Tibial nerve (tissue), 4 donors: ENCODE measurements at places on chromosomes 6 and 20. TPM values are rescaled to one million over a fixed set of nuclear protein-coding genes. Genes with fewer than 3 reads are reported as not detected.

The BMP7 gene
- total RNA-seq, result 12.7 TPM

DNA sequence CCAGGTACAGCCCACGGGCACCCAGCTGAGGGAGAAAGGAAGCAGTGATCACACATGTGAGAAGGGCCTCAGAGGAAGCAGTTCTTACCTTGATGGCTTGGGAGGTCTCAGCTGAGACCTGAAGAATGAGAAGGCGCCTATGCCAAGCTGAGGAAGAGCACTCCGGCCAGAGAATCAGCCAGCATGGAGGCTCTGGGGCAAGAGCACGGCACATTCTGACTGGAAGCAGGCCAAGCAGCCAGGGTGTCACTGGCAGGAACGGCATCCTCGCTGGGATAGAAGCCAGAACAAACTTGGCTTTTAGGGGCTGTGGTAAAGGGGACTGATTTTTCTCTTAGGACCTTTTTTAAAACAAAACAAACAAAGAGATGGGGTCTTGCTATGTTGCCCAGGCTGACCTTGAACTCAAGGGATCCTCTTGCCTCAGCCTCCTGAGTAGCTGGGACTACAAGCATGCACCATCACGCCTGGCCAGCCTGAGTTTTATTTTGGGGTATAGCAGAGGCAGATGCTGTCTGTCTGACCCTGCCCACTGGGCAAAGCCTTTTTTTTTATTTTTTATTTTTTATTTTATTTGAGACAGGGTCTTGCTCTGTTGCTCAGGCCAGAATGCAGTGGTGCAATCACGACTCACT lies 17.6 kb downstream of the GHRH start:
- no peaks in the 10 kb centered on the region for H3K27me3 ChIP-seq
- no peak for DNase-seq
- H3K4me1 ChIP-seq, result no peaks in the 10 kb centered on the region

GRCh38 chr20:50127587-50128519 lies 14.9 kb upstream of the UBE2V1 start:
- no peaks in the 10 kb centered on the region for H3K36me3 ChIP-seq
- no peak overlapping the region for H3K27ac ChIP-seq
- no peaks in the 10 kb centered on the region for H3K27me3 ChIP-seq
- no peak for DNase-seq
- H3K4me3 ChIP-seq, result no peak overlapping the region

GRCh38 chr20:49230021-49230420 lies 10.8 kb downstream of the DDX27 start:
- H3K4me1 ChIP-seq, result no peaks in the 10 kb centered on the region
- no peak overlapping the region for H3K4me3 ChIP-seq
- H3K36me3 ChIP-seq, result peaks cover 27% of the 10 kb centered on the region
- H3K27me3 ChIP-seq, result no peaks in the 10 kb centered on the region
- DNase-seq, result no peak
- peak overlapping the region; percentile 7 for H3K27ac ChIP-seq

- H3K4me1 ChIP-seq, result no peaks in the 10 kb centered on the region
- H3K36me3 ChIP-seq, result no peaks in the 10 kb centered on the region
- H3K27ac ChIP-seq, result no peak overlapping the region
- no peaks in the 10 kb centered on the region for H3K27me3 ChIP-seq
- DNase-seq, result no peak
These were observed 72.7 kb upstream of the RCAN2 start for GRCh38 chr6:46563924-46564323.

The FILIP1 gene
- 14.4 TPM for total RNA-seq

GRCh38 chr20:37347891-37348791 lies 2.2 kb downstream of the SRC start:
- H3K27ac ChIP-seq, result no peak overlapping the region
- H3K4me1 ChIP-seq, result peaks cover 27% of the 10 kb centered on the region
- H3K27me3 ChIP-seq, result no peaks in the 10 kb centered on the region
- H3K36me3 ChIP-seq, result peaks cover 28% of the 10 kb centered on the region
- H3K4me3 ChIP-seq, result no peak overlapping the region
- no peak for DNase-seq

DNA sequence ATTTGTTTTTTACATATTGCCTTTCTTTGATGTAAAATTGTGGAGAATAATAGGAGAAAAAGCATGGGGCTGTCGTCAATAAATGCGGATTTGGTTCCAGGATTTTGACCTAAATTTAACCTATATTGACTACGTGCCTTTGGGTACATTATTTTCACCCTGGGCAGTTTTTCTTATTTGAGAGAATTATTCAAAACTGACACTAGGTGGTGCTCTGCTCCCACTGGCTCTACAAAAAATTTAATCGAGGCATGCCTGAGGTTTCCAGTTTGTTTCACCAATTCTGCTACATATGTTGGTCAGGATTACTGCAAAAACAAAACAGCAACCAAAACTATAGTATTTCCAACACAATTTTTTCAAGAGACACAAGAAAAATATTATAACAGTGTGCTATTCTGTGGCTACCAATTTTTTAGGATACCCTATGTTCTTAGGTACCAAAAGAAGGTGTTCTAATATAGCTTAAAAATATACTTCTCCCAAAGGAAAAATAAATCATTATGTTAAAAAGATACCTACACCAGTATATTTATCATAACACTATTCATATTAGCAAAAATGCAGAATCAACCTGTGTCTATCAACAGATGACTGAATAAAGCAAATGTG lies 48.6 kb upstream of the FABP7 start:
- H3K4me3 ChIP-seq, result no peak overlapping the region
- no peaks in the 10 kb centered on the region for H3K36me3 ChIP-seq
- H3K27me3 ChIP-seq, result no peaks in the 10 kb centered on the region
- no peak for DNase-seq

The SMLR1 gene
- total RNA-seq, result not detected

GRCh38 chr6:16831136-16831535 lies 69.9 kb upstream of the ATXN1 start:
- DNase-seq, result no peak
- no peaks in the 10 kb centered on the region for H3K27me3 ChIP-seq
- no peaks in the 10 kb centered on the region for H3K4me1 ChIP-seq
- no peak overlapping the region for H3K4me3 ChIP-seq
- no peak overlapping the region for H3K27ac ChIP-seq

GRCh38 chr6:34531580-34532201 lies 24.4 kb downstream of the SPDEF start:
- peak overlapping the region; percentile 62 for H3K27ac ChIP-seq
- peak; percentile 72 for DNase-seq
- H3K4me3 ChIP-seq, result no peak overlapping the region
- peaks cover 9% of the 10 kb centered on the region for H3K4me1 ChIP-seq
- no peaks in the 10 kb centered on the region for H3K27me3 ChIP-seq

The IL17F gene
- not detected for total RNA-seq

GRCh38 chr6:137033828-137034227 lies 10.9 kb downstream of the IL20RA start:
- H3K27me3 ChIP-seq, result no peaks in the 10 kb centered on the region
- no peaks in the 10 kb centered on the region for H3K36me3 ChIP-seq
- H3K4me3 ChIP-seq, result no peak overlapping the region
- no peak for DNase-seq
- no peaks in the 10 kb centered on the region for H3K4me1 ChIP-seq

DNA sequence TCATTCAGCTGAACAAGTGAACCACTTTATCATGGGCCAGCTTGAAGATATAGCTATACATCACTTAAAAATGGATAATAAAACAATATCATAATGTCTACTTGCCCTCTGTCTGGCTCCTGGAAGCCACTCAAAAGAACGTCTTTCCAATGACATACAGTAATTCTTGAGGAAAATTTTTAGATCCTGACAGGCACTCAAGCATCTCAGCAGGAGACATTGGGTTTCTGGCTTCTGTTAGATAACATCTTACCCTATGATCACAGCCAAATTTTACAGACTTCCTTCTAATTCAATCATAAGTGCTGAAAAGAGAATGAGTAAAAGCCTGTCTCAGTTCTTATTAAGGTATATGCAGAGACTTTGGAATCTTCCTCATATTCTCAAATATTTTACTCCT lies 330 bp downstream of the CGA start:
- no peak for DNase-seq
- no peak overlapping the region for H3K4me3 ChIP-seq
- H3K27me3 ChIP-seq, result no peaks in the 10 kb centered on the region
- H3K27ac ChIP-seq, result no peak overlapping the region
- no peaks in the 10 kb centered on the region for H3K4me1 ChIP-seq

The OXT gene
- not detected for total RNA-seq

- no peak overlapping the region for H3K27ac ChIP-seq
- no peak for DNase-seq
- peaks cover 49% of the 10 kb centered on the region for H3K36me3 ChIP-seq
- H3K27me3 ChIP-seq, result no peaks in the 10 kb centered on the region
- no peak overlapping the region for H3K4me3 ChIP-seq
These were observed 5.1 kb downstream of the BLOC1S5 start for GRCh38 chr6:8059129-8059528.

The LY6G6C gene
- total RNA-seq, result not detected

DNA sequence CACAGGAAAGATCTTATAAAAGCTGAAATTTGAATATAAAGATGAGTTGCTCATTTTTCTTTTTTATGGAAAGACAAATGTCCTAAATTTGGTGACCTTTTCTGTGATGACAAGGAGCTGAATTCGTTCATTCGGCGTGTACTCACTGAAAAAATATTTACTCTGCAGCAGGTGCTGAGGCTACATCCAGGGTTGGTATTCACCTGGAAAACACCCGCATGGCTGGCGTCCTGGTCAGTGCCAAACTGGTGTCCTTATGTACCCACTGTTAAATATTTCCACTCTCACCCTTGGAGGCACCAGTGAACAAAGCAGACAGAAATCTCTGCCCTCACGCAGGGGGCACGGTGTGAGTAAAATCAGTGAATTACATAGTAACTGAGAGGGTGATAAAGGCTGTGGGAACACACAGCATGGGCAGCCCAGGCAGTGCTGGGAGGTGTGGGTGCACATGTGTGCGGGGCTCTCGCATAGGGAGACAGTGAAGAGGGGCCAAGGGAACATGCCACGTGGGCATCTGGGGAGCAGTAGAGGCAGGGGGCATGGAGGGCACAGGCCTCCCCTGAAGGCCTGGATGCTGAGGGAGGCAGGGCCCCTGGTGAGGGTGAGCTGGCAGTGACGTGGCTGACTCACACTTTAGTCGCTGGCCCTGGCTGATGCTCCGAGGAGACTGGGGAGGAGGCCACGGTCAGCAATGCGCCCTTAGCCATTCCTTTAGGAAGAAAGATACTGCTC lies 89.7 kb downstream of the INSM1 start:
- H3K36me3 ChIP-seq, result peaks cover 37% of the 10 kb centered on the region
- DNase-seq, result no peak
- H3K27ac ChIP-seq, result no peak overlapping the region
- H3K27me3 ChIP-seq, result no peaks in the 10 kb centered on the region

- DNase-seq, result no peak
- H3K4me3 ChIP-seq, result no peak overlapping the region
- no peaks in the 10 kb centered on the region for H3K4me1 ChIP-seq
- H3K36me3 ChIP-seq, result no peaks in the 10 kb centered on the region
These were observed 6.8 kb upstream of the MRPS10 start for GRCh38 chr6:42224222-42225028.

- no peak for DNase-seq
- H3K4me3 ChIP-seq, result no peak overlapping the region
- H3K27me3 ChIP-seq, result no peaks in the 10 kb centered on the region
- no peaks in the 10 kb centered on the region for H3K36me3 ChIP-seq
- no peaks in the 10 kb centered on the region for H3K4me1 ChIP-seq
- no peak overlapping the region for H3K27ac ChIP-seq
These were observed 17.9 kb upstream of the MICB start for GRCh38 chr6:31479933-31480535.

GRCh38 chr6:167717867-167718266 lies 108.8 kb upstream of the AFDN start:
- no peaks in the 10 kb centered on the region for H3K4me1 ChIP-seq
- H3K27me3 ChIP-seq, result no peaks in the 10 kb centered on the region
- H3K4me3 ChIP-seq, result no peak overlapping the region
- DNase-seq, result no peak

DNA sequence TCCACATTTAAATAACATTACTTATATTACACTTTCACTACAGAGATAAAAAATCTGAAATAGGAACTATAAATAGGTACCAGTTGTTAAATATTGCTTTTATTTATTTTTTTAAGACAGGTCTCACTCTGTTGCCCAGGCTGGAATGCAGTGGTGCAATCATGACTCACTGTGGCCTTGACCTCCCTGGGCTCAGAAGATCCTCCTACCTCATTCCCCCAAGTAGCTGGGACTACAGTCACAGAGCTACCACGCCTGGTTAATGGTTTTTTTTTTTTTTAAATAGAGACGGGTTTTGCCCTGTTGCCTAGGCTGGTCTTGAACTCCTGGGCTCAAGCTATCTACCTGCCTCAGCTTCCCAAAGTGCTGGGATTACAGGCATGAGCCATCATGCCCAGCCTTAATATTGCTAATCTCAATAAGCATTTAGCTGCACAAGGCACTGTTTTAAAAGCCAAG lies 17.3 kb downstream of the EEF1E1 start:
- H3K4me1 ChIP-seq, result peaks cover 28% of the 10 kb centered on the region
- H3K4me3 ChIP-seq, result no peak overlapping the region
- peak; percentile 20 for DNase-seq
- no peak overlapping the region for H3K27ac ChIP-seq

The TFAP2A gene
- total RNA-seq, result not detected

The MEI4 gene
- not detected for total RNA-seq

GRCh38 chr20:37630993-37631392 lies 62.8 kb upstream of the CTNNBL1 start:
- no peak for DNase-seq
- H3K27me3 ChIP-seq, result peaks cover 23% of the 10 kb centered on the region
- H3K4me3 ChIP-seq, result no peak overlapping the region
- no peaks in the 10 kb centered on the region for H3K36me3 ChIP-seq
- H3K27ac ChIP-seq, result no peak overlapping the region

- no peak overlapping the region for H3K27ac ChIP-seq
- H3K4me1 ChIP-seq, result no peaks in the 10 kb centered on the region
- no peak overlapping the region for H3K4me3 ChIP-seq
- no peaks in the 10 kb centered on the region for H3K36me3 ChIP-seq
- H3K27me3 ChIP-seq, result no peaks in the 10 kb centered on the region
These were observed 31.4 kb downstream of the SMLR1 start for GRCh38 chr6:130858498-130859160.

- H3K4me3 ChIP-seq, result no peak overlapping the region
- DNase-seq, result no peak
- H3K4me1 ChIP-seq, result no peaks in the 10 kb centered on the region
- no peak overlapping the region for H3K27ac ChIP-seq
- no peaks in the 10 kb centered on the region for H3K36me3 ChIP-seq
- no peaks in the 10 kb centered on the region for H3K27me3 ChIP-seq
These were observed 544.6 kb downstream of the ADGRB3 start for GRCh38 chr6:69179681-69180080.

- no peak overlapping the region for H3K27ac ChIP-seq
- no peaks in the 10 kb centered on the region for H3K36me3 ChIP-seq
- H3K4me3 ChIP-seq, result no peak overlapping the region
- H3K27me3 ChIP-seq, result no peaks in the 10 kb centered on the region
- no peak for DNase-seq
These were observed 44.6 kb upstream of the GGTLC1 start for GRCh38 chr20:24033151-24033550.
